Colonic mucosa (tissue), 4 donors: ENCODE measurements at places on chromosomes 12 and 14.
A peak's percentile ranks its signal among the peaks of the same experiment; 100 is the strongest.

- H3K4me1 ChIP-seq = no peaks in the 10 kb centered on the region
- no peaks in the 10 kb centered on the region for H3K36me3 ChIP-seq
- no peak overlapping the region for H3K27ac ChIP-seq
Measured at GRCh38 chr14:74636424-74637177, 24.6 kb upstream of the LTBP2 start.

DNA sequence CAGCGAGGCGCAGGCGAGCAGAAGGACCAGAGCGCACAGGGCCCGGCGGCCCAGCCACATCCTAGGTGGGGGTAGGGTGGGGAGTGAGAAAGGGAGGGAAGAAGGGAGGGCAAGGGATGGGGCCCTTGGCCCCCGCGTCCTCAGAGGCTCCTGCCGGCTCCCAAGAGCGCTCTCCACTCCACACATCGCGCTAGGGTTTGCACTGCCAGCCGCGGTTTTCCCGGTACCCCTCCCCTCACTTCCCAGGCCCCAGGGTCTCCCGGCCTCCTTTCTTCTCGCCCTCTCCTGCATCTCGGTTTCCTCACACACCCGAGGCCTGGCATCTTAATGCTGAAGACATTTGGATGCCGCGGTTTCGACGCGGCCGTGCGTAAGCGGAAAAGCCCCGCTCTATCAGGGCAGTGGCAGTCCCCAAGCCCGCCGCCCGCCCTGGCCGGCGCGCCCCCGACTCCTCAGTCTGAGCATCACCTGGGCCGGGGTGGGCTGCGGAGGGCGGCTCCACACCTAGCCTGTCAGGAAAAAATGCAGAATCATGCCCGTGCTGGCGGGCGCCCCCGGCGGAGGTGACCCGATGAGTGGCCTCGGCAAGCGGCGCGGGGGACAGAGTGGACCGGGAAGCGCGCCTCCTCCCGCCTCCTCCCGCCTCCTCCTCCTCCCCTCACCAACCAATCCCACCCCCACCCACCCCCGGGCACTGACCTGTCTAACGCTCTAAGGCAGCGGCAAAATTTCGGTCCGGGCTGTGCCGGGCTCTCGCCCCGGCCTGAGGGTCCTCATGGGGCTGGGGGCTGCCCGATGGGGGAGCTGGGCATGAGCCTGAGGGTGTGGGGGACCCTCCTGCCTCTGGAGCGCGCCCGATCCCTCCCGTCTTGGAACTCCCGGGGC, 686 bp downstream of the B4GALNT1 start:
- no peak for DNase-seq
- H3K27ac ChIP-seq = no peak overlapping the region
- H3K27me3 ChIP-seq = peaks cover 50% of the 10 kb centered on the region
- H3K4me1 ChIP-seq = peaks cover 3% of the 10 kb centered on the region

GRCh38 chr14:64702493-64703394, 1.5 kb upstream of the PLEKHG3 start:
- DNase-seq = peak; percentile 89
- peaks cover 25% of the 10 kb centered on the region for H3K4me1 ChIP-seq
- peak overlapping the region; percentile 84 for H3K27ac ChIP-seq
- no peaks in the 10 kb centered on the region for H3K36me3 ChIP-seq

- H3K27ac ChIP-seq = peak overlapping the region; percentile 70
- peaks cover 1% of the 10 kb centered on the region for H3K36me3 ChIP-seq
- no peaks in the 10 kb centered on the region for H3K27me3 ChIP-seq
- peak overlapping the region; percentile 70 for H3K4me3 ChIP-seq
Measured at GRCh38 chr12:120470150-120470784, 719 bp upstream of the SRSF9 start.

DNA sequence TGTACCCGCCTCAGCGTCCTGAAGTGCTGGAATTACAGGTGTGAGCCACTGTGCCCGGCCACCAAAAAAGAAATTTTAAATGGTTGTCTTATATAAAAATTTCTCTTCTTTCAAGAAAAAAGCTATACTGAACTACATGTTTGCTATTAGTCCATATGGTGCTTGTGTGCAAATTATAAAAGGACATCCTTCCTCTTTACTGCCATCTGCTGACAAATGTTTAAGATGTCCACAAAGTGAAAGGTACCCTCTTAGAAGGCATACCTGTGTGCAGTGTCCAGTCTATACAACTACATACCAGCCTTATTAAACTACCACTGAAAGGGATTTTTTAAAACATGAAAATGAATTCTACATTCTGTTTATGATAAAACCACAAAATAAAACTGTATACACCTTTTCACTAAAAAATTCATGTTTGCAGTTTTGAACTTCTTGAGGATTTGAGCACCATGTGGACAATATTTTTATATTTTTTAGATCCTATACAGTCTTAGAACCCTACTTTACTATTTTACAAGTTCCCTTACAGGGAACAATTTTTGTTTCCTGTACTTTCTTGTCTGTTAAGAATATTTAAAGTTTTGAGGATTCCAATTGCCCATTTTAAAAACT, 32.8 kb upstream of the TOMM20L start:
- no peak overlapping the region for H3K4me3 ChIP-seq
- H3K4me1 ChIP-seq = no peaks in the 10 kb centered on the region
- H3K27me3 ChIP-seq = no peaks in the 10 kb centered on the region

- H3K4me3 ChIP-seq = peak overlapping the region; percentile 14
- no peak overlapping the region for H3K27ac ChIP-seq
- H3K36me3 ChIP-seq = no peaks in the 10 kb centered on the region
Measured at GRCh38 chr12:9813821-9814798, 13.2 kb upstream of the KLRF1 start.

DNA sequence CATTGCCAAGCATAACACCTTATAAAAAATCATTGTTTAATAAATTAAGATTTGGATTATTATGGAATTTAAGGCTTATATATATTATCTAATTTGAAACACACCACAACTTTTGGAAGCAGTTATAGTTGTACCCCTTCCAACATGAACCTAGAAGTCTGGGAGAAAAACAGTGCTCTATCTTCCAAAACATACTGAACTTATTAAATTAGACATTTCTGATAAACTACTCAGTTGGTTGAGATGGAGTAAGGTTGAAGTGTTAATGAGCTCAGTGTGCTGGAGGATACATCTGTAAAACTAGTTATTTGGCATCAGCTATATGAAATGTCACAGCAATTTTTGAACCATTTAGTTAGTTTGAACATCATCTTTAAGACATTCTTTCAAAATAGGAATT, 227.4 kb downstream of the ALX1 start:
- H3K36me3 ChIP-seq = no peaks in the 10 kb centered on the region
- H3K4me1 ChIP-seq = no peaks in the 10 kb centered on the region
- no peaks in the 10 kb centered on the region for H3K27me3 ChIP-seq
- no peak overlapping the region for H3K27ac ChIP-seq

GRCh38 chr14:50697659-50698290, 29.7 kb upstream of the SAV1 start:
- no peaks in the 10 kb centered on the region for H3K27me3 ChIP-seq
- H3K27ac ChIP-seq = no peak overlapping the region
- no peaks in the 10 kb centered on the region for H3K4me1 ChIP-seq
- H3K36me3 ChIP-seq = no peaks in the 10 kb centered on the region
- H3K4me3 ChIP-seq = no peak overlapping the region
- DNase-seq = no peak

- no peaks in the 10 kb centered on the region for H3K27me3 ChIP-seq
- H3K4me3 ChIP-seq = no peak overlapping the region
- DNase-seq = no peak
- H3K36me3 ChIP-seq = no peaks in the 10 kb centered on the region
Measured at GRCh38 chr14:22300646-22301045, 288.4 kb downstream of the DAD1 start.
